ENCODE measurements at places on chromosomes 6 and 20.

- no peak for DNase-seq
Measured at GRCh38 chr6:26524722-26525370, 13.3 kb upstream of the HMGN4 start.

DNA sequence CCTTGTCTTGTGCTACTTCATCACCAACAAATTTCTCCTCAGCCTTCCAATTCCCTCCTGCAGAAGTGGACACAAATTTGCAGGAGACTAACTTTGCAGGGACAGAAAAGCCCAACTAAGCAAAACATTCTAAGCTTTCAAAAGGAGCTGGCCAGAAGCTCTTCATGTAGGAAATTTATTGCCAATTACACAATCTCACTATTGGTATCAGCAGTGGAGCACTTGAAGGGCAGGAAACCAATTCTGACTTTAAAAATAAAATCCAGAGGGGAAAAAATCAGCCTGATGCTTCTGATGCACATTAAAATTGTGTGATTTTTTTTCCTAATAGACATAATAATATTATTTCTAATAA, 193.3 kb downstream of the LY86 start:
- no peak for DNase-seq

DNA sequence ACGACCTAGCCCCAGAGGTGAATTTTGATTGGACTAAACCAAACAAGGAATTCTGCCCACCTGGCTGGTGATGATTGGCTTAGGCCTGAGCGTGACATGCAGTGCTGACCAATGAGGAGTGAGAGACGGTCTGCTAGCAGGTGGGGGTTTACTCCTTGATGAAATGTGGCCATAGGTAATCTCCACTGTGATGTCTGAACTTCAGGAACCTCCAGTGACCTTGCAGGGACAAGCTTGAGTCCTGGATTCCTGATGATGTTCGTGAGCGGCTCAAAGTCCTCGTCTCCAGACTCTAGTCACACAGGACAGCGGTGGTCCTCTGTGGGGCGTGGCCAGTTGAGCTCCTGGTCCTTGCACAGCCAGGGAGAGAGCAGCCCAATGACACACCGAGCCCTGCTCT, 8.4 kb downstream of the VSX1 start:
- no peak for DNase-seq

DNA sequence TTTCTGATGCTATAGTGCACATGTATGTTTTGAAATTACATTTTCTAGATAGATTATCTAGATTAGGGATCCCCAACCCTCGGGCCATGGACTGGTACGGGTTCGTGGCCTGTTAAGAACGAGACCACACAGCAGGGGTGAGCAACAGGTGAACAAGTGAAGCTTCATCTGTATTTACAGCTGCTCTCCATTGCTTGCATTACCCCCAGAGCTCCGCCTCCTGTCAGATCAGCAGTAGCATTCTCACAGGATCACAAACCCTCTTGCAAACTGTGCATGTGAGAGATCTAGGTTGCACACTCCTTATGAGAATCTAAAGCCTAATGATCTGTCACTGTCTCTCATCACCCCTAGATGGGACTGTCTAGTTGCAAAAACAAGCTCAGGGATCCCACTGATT, 10.4 kb downstream of the CEP57L1 start:
- no peak for DNase-seq

- DNase-seq: no peak
Measured at GRCh38 chr20:31570021-31570463, 35.0 kb upstream of the ID1 start.

GRCh38 chr6:135067911-135068310, 13.3 kb upstream of the HBS1L start:
- no peak for DNase-seq

DNA sequence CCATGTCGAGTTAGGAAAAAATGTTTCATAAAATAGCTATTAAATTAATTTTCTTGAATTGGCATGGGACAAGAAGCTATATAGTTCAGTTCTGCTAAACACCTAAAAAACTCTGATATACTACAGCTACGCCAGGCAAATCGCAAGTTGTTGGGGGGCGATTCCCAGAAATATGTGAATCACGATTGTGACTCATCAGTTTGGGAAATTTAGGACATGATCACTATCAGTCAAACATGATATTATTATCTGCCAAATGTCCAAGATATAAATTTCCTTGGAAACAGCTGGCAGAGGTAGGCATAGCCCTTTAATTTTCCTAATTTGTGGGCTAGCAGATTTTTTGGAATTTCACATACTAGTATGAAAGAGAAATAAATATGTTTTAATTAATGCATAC, 123.6 kb downstream of the ATXN1 start:
- no peak for DNase-seq

GRCh38 chr20:5836569-5836968, 86.4 kb downstream of the SHLD1 start:
- no peak for DNase-seq

GRCh38 chr6:20644667-20645370, 110.6 kb downstream of the CDKAL1 start:
- no peak for DNase-seq

DNA sequence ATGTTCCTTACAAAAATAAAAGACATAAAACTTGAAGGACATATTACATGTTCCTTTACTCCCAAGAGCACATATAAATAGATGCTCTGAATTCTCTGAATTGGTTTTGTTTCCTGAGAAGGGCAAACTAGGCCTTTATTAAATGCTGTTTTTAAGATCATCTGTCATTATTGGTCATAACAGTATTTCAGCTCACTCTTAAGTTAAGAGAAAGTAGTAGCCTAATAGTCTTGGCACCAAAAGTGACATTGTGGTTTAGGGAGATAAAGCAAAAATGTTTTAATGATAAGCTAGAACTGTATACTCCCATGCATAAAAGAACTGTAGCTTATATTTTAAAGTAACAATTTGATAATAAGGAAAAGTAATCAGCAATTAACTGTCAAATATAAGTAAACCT, 361.1 kb upstream of the PTCHD4 start:
- no peak for DNase-seq

DNA sequence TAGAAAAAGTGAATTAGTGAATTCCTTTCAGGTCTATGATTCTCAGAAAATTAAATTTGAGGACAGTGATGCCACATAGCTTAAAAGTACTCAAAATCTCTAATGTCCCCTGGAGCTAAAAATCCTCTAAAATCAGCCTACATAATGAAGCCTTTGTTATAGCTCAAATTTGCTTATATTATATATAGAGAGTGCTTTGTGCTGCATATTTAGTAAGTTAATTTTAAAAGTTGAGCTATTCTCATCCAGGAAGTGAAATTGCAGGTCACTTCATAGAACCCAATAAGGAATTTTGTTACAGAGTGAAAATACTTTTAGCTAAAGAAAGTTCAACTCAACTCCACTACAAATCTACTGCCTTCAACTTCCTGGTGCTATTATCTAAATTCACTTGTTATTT, 507.5 kb upstream of the MAP3K7 start:
- no peak for DNase-seq

Measured in mesendoderm (in vitro differentiated cells).